ENCODE measurements at places on chromosomes 16 and 17.

DNA sequence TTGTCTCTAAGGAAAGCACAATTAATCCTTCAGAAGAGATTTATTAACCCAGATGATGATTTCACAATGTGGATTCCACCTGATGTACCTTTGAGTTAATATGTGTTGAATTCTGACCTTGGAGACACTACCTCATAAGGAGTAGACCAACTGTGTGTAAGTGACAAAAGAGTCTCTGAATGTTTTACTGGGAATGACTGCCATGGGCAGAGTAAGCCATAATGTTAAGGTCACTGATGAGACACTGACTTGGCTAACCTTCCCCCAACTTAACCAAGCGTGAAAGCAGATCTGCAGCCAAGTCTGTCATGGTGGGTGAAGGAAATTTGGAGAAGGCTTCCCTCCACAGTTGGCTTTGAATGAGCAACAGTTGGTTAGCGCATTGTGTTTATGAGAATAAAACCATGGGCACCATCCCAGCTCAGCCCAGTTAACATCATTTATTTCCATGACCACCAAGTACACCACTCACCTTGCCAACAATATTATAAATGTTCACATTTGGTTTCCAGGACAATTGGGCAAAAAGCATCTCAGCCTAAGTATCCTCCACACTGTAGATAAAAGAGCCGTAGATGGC is 618.5 kb downstream of the KCNJ2 start:
- DNase-seq: no peak

DNA sequence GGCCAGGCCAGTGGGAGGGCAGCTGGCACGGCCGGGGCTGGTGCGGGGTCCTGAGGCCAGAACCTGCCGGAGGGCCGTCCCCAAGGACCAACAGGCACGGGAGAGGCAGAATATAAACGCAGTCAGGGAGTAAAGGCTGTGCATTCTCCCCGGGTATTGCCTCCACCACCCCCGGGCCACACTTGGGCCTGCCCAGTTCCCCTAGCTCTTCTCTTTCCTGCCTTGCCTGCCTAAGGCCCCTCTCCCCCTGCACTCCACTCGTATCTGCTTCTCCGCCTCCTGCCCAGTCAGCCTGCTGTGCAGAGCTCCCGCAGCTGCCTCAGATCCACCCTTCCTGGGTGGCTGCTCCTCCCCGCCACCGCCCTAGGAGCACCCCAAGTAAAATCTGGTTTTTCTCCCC is 5.0 kb upstream of the RPH3AL start:
- no peak for DNase-seq

GRCh38 chr17:31513731-31514427 is 122.4 kb downstream of the RAB11FIP4 start:
- DNase-seq: no peak

DNA sequence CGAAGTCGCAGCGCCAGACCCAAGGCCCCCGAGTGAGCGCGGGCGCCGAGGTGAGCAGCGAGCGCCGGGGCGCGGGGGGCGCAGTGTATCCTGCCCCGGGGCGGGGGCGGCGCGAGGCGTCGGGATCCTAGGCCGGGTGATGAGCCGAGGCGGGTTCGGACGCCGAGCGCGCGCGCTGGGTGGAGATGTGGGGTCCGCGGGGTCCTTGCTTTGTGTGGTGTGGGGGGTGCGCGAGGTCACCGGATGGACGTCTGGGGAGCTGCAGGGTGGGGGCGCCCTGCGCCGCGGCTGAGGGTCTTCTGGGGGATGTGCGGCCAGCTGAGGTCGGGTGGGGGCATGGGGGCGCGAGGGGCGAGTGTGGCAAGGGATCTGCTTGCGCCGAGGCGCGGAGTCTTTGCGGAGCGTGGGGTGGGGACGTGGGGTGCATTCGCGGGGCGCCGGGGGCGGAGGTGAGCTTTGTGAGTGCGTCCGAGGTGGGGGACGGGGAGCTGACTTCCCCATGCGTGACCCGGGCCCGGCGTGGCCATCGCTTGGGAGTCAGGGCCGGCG is 560 bp downstream of the RAI1 start:
- DNase-seq: no peak

DNA sequence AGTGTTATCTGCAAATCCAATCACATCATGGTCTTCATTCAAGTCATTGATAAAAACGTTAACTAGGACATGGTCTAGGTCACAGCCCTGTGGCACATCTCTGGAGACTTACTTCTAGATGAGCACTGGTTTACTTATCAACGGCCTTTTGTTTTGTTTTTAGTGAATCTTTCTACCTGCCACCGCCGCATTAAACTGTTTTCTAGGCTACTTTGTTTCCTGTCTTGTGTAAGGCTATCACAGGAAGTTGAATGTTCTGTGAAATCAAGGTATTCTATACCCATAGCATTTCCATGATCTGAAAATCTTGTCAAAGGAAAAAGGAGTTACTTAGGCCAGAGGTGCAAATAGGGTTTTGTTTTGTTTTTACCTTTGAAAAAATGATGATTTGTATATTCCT is 26.9 kb downstream of the SOCS3 start:
- DNase-seq: no peak

Measured in fibroblast of skin of left biceps (primary cell).